ENCODE measurements at places on chromosomes 1 and 21.

- DNase-seq: no peak
Observed at GRCh38 chr21:20997636-20998455, at the start of gene NCAM2. Gene NCAM2, plus strand, starts transcription at chr21:20998409.

DNA sequence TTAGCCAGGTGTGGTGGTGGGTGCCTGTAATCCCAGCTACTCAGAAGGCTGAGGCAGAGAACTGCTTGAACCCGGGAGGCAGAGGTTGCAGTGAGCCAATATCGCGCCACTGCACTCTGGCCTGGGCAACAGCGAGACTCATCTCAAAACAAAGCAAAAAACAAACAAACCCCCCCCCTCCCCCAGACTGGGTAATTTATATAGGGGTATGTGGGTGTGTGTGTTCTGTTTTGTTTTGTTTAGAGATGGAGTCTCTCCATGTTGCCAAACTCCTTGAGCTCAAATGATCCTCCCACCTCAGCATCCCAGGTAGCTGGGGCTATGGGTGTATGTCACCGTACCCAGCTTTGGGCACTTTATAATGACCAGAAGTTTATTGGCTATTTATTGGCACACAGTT is 73.6 kb downstream of the SLC27A3 start:
- no peak for DNase-seq

DNA sequence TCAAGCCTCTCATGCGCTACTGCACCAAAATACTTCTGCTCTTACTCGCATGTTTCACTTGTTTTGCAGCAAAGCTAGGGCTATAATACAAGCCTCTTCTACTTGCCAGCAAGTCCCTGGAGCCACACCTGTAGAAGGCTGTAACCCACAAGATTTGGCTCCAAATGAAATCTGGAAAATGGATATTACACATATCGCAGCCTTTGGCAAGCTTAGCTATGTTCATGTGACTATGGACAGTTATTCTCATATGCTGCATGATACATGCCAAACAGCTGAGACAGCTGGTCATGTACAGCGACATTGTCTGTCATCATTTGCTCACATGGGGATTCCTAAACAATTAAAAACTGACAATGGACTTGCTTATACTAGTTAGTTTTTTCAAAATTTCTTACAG is 270.3 kb downstream of the COL11A1 start:
- no peak for DNase-seq

GRCh38 chr1:109792056-109792831 is 28.5 kb upstream of the EPS8L3 start:
- no peak for DNase-seq

DNA sequence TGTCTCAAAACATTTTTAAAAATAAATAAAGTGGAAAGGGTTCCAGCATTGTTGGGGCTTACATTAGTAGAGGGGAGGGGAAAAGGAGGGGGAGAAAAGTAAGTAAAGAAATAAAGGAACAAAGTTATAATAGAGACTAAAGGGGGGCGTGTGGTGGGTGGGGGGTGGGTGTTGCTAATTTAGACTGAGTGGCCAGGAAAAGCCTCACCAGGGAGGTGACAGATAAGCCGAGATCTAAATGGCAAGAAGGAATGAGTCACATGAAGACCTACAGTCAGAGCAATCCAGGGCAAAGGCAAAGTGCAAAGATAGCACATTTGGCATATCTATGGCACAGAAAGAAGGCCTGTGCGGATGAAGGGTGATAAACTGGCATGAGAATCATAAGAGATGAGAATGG is 7.5 kb downstream of the MPL start:
- DNase-seq: no peak

DNA sequence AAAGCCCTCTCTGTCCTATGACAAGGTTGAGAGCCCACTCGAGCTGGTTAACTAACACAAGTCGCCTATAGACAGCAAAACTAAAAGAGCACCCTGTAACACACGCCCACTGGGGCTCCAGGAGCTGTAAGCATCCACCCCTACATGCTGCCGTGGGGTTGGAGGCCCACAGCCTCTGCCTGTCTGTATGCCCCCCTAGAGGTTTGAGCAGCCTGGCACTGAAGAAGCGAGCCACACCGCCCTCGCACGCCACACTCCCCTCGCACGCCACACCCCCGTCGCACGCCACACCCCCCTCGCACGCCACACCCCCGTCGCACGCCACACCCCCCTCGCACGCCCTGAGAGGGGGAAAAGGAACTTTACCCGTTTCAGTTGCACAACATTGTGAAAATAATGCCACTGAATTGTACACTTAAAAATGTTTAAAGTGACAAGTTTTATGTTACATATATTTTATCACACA is 13.2 kb upstream of the HMGCL start:
- peak; percentile 44 for DNase-seq

- DNase-seq: no peak
Observed at GRCh38 chr1:27429029-27429425, 36.6 kb downstream of the GPR3 start.

DNA sequence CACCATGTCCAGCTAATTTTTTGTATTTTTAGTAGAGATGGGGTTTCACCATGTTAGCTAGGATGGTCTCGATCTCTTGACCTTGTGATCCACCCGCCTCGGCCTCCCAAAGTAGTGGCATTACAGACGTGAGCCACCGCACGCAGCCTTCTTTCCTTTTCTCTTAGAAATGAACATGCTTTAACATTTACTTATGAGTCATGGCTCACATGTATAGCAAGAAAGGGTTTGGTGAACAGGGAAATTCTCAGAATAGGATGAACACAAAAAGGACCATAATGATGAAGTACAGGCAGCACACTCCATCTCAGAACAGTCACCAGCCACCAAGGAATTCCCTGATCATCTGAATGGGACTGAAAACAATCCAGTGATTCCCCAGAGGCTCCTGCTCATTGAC is 9.4 kb upstream of the VAMP4 start:
- DNase-seq: no peak

GRCh38 chr1:192766876-192767275 is 42.0 kb upstream of the RGS2 start:
- no peak for DNase-seq

DNA sequence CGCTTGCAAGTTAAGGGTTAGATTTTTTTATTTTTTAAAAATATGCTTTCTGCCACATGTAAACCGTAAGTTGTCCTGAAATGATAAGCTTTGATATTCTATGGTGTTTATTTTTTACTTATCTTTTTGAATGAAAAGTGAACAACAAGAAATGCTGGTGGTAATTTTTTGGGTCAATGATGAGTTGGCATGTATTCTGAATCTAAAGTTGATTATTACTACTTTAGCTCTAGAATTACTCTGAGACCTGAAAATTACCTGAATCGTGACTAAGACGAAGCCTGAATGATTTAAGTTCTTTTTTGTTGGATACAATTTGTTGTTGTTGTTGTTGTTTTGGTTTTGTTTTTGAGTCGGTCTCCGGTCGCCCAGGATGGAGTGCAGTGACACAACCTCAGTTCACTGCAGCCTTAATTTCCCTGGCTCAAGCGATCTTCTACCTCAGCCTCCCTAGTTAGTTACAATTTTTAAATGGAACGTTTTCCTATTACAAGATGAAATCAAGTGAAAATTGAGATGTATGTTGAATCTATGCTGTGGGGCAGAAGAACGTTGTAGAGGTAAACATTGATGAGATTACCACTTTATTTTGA is 941 bp downstream of the RABGGTB start:
- no peak for DNase-seq

Measured in activated CD8-positive, alpha-beta memory T cell treated with anti-CD3 and anti-CD28 coated beads for 1 hour (primary cell).